Kidney capillary endothelial cell (primary cell): ENCODE measurements at places on chromosomes 4 and X.

DNA sequence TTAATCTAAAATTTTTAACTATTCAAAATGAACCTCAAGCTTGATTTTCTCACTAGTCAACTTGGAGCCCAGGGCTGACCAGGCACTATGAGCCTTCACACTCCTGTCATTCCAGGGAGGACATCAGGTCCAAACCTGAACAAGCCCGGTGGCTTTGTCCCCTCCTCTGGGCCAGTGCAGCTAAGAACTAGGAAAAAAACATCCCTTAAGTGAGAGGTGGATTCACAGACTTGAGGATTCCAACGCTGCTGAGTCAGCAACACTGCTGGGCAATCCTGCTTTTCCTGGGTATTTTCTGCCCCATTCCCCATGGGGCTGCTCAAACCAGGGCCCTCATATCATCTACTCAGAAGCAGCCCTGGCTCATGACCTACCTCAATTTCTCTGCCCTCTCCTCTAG, 4.0 kb downstream of the RNF212 start:
- DNase-seq: no peak

DNA sequence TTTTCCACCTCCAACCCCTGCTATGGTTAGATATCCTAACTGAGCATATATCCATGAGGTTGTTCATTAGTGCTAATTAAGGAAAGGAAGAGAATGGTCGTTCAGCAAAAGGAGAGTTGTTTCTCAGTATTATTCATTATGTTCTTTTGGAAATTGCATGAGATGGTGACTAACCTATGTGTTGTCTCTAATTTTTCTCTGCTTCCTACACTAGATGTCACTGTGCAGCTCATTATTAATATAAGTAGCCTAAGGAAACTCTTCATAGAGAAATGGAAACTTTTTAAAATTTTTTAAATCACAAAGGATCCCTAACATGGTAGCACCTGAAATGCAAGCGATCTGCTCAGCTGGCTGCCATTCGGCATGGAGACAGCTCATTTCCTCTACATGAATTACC, 67.7 kb upstream of the FAM9A start:
- DNase-seq: peak; percentile 18

DNA sequence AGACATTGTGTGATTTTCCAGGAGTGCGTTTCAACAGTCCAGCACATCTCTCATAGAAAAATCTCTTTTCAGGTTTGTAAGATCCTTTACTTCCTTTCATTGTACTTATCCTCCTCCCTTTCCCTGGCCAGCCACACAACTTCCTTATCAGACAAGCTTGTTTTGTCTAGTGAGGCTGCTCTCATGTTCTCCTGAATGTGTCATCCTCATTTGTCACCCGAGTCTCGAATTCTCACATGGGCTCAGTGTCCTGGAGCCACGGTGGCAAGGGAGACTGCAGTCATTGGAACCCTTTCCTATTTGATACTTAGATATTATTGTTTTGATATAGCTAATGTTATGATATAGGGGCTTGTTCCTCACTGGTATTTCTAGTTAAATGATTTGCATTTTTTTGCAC, 16.9 kb downstream of the SYNPO2 start:
- DNase-seq: peak; percentile 72

- no peak for DNase-seq
Observed at GRCh38 chr4:155609455-155610059, 57.1 kb upstream of the GUCY1A1 start.

GRCh38 chr4:26379837-26380236, 59.0 kb downstream of the RBPJ start:
- DNase-seq: no peak

GRCh38 chr4:76309939-76310550, 3.5 kb downstream of the STBD1 start:
- DNase-seq: no peak

GRCh38 chr4:6372649-6373525, 99.5 kb downstream of the PPP2R2C start:
- peak; percentile 21 for DNase-seq

DNA sequence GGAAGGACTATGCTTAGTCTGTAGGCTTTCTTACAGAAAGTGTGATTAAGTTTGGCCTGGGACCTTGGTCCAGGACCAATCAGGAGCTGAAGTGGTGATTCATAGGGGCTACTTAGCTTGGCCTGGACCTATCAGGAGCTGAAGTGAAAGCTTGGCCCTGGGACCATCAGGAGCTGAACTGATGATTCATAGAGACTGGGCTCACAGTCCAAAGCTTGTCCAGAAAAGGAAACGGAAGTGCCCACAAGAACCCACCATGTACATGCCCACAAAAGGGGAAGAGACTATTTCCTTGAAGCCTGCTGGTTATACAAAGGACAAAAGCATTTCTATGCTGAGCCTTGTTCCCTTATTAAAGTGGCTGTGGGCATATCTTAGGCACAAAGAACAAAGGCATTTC, 12.6 kb downstream of the TENT5D start:
- DNase-seq: no peak

- no peak for DNase-seq
Observed at GRCh38 chr4:41420541-41420940, 117.4 kb upstream of the LIMCH1 start.

DNA sequence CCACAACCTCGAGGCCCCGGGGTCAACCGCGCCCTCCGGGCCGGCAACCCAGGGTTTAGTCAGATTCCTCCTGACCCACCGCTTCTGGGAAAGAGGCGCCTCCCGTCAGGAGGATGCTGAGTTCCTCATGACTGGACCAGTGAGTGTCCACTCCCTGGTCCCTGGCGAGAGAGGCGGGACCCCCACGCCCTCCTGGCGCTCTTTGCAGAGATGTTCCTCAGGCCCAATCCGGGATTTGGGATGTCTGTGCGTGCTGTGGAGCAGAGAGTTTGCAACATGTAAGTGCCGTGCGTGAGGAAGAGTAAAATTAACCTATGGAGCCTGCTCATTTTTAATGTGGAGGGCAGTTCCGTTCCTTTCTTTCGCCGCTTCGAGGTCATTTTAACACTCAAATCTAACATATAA, 824 bp upstream of the UGDH start:
- no peak for DNase-seq

DNA sequence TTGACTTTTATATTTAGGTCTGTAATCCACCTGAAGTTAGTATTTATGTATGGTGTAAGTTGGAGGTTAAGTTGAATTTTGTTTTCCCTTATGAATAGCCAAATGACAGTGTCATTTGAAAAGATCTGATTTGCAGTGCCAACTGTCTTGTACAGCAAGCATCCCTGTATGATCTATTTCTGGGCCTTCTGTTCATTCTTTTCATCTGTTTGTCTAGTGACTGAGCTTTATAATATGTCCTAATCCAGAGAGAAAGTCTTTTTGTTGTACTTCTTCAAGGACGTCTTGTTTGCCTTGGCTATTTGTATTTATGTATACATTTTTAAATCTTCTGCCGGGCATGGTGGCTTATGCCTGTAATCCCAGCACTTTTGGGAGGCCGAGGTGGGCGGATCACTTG, 39.6 kb downstream of the CDKL5 start:
- DNase-seq: no peak

GRCh38 chrX:9927698-9928482, 39.3 kb upstream of the CLDN34 start:
- DNase-seq: no peak

- DNase-seq: no peak
Observed at GRCh38 chr4:21374641-21375368, 573.8 kb downstream of the KCNIP4 start.

- DNase-seq: no peak
Observed at GRCh38 chr4:121242188-121242750, 78.1 kb upstream of the TNIP3 start.

DNA sequence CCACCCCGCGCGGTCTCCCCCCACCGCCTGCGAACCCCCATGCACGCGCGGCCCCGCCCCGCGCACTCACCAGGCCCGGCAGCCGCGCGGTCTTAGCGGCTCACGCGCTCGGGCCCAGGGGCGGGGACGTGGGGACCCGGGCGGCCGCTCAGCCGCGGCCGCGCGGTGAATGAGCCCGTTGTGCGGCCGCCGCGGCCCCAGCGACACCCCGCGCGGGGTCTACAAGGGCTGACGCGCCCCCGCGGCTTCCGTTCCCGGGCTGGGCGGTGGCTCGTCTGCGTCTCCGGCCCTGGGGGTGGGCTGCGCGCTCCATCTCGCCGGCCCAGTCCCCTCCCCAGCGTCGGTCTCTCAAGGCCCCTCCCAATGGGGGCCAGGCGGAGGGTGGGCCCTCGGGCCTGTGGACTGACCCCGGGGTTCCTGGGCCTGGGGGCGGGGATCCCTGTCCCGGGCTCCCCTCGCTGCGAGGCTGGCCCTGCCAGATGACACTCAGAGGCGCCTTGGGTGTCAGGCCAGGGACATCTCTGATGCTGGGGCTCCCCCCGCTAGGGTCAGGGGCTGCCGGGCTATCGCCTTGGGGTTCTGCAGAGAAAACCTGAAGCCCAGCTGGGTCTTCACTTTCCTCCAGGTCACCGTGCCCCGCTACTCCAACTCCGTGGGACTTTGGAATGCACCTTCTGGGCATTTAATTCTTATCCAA, 4.3 kb upstream of the SLC26A1 start:
- DNase-seq: no peak

DNA sequence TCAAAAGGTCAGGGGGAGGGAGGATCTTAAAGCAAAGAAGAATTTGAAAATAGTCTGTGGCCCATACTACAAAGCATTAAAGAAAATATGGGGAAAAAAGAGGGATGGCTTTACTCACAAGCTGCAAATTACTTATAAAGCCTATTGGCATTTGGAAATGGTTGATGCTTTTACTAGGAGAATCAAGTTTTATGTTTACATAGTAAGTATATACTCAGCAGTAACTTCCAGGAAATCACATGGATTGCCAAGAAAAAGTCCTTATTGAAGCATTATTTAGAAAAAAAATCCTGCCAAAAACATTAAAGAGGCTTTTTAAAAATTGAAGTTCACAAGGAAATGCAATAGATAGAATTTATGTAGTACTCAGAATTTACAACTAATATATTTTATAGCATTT, 8.4 kb upstream of the SH3RF1 start:
- DNase-seq: no peak

DNA sequence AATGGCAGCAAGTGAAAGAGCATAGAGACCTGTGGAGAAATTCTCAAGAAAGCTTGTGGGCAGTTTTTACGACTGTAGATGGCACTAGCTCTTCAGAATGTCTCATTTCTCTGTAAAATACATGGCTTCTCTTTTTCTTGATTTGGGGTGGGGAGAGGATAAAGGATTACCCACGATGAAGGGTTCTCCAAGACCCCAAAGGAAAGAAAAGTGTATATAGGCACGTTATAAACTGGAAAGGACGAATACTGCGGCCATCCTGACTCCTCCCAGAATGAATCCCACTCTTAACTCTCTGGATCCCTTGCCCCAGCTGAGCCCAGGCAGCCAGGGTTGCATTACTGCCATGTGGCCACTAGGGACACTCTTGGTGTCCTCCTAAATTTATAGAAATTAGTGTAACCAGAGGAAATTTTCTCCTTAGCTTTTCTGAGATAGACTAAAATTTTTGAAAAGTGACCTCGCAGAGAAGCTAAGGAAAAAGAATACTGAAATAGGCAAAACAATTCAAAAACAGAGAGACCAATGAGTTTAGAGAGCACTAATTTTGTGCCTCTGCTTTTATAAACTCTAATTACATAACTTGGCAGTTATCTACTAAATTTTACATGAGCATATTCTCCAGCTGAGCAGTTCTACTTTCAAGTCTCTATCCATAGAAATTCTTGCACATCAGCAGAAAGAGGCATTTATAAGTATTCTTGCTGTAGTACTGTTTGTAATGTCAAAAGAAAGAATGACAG, 37.8 kb upstream of the PCDH19 start:
- peak; percentile 21 for DNase-seq

DNA sequence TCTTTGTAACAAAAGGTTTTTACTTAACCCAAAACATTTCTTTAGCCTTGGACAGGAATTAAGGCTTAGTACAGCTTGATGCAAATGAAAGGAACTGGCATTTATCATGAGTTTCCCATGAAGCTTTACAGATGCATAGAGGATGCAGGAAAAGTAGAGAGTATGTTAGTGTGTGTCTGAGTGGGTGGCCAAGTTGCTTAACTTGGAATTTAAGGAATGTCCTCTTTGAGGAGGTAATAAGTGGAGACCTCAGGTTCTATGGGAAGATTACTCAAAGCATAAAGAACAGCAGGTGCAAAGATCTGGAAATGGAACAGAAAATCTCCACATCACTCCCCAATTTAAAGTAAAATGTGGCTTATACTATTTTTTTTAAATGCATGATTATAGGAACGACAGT, 457.9 kb downstream of the KCNIP4 start:
- no peak for DNase-seq

GRCh38 chrX:39018541-39018940, 217.3 kb downstream of the MID1IP1 start:
- no peak for DNase-seq

DNA sequence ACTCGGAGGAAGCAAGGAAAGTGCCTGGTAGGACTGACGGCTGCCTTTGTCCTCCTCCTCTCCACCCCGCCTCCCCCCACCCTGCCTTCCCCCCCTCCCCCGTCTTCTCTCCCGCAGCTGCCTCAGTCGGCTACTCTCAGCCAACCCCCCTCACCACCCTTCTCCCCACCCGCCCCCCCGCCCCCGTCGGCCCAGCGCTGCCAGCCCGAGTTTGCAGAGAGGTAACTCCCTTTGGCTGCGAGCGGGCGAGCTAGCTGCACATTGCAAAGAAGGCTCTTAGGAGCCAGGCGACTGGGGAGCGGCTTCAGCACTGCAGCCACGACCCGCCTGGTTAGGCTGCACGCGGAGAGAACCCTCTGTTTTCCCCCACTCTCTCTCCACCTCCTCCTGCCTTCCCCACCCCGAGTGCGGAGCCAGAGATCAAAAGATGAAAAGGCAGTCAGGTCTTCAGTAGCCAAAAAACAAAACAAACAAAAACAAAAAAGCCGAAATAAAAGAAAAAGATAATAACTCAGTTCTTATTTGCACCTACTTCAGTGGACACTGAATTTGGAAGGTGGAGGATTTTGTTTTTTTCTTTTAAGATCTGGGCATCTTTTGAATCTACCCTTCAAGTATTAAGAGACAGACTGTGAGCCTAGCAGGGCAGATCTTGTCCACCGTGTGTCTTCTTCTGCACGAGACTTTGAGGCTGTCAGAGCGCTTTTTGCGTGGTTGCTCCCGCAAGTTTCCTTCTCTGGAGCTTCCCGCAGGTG, 637 bp downstream of the AR start:
- DNase-seq: no peak

GRCh38 chrX:148741441-148741840, 241.0 kb downstream of the AFF2 start:
- no peak for DNase-seq

GRCh38 chr4:114082348-114082747, 102.9 kb upstream of the ARSJ start:
- DNase-seq: no peak

DNA sequence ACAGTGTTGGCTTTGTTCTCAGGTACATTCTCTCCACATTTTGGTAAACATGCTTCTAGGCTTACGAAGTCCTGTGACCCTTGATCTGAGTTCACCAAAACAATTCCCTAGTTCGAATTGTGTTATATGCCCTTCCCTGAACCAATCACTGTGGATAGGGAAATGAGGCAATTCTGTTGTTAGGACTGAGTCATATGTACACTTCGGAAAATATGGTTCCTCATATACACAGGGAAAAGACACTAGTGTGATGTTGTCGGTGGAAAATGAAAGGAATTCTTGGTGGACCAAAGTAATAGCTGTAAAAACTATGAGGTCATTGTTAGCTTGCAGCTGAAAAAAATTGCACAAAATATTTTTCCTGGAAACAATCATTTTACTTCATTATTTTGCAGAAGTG, 46.6 kb upstream of the MAGEC2 start:
- no peak for DNase-seq
